AG08395 (cell line): ENCODE measurements at places on chromosomes 2 and 18.
A peak's percentile ranks its signal among the peaks of the same experiment; 100 is the strongest.

DNA sequence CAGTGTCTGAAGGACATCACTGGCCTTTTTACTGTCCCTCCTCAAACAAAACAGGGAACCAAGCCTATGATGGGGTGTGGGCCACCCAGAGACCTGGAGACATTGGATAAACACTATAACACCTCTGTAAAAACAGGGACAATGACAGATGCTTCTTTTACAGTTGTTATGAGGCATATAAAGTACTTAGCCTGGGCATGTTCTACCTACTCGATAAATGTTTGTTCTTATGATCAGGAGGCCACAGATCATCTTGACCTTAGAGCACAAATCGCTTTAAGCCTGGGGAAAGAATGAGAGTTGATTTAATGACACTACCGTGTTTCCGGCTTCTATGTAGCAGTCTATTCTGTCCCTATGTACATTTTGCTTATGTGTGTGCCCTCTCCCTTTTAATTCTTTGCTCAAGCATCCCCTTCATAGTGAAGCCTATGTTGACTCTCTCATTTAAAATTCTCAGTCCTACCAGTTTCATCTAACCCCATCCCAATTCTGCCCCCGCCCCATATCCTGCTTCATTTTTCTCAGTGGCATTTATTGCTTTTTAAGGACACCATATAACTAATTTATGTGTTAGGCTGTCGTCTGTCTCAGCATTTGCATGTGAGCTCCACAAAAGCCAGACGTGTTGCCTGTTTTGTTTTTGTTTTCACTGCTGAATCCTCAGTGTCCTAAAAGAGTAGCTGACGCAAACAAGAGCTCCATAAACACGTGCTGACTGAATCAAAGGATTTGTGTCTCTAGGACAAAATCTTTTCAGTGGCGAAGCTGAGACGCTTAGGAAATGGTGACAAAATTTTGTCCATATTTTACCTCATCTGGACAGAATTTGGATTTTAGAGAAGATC is 182.3 kb upstream of the ST6GAL2 start:
- no peak for DNase-seq

DNA sequence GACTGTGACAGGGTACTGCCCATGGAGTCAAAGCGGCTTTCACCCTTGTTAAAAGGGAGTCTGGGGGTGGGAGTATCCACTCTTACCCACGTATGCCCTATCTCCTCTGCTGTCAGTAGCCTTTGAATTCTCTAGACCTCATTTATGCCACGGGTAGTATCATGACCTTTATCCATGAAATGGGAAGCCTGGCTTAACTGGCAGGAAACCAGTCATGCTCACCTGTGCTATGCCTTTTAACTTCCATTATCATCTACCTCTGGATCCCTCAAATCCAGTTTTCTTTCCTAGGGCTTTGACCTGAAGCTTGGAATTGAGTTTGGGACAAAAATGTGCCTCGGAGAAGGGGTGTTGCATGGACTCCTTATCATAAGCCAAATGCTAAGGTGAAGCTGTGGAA is 30.0 kb downstream of the MYO3B start:
- no peak for DNase-seq

GRCh38 chr2:50885948-50886347 is 146.0 kb downstream of the NRXN1 start:
- no peak for DNase-seq

DNA sequence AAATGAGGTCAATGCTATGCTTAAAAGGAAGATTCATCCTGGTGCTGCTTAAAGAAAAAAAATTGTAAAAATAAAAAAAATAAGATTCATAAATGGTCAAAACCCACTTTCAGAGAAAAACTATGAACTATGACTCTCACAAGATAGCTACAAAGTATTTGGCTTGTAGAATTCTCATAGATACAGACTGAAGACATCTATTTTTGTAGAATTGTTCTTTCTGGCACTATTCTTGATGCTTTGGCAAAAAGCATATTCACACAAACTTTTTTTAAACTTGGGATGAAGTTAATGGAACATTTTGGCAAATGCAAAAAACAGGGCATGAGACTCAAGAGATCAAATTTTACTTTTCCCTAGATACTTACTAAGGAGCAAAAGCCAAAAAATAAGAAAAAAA is 12.5 kb upstream of the ANKRD29 start:
- no peak for DNase-seq

DNA sequence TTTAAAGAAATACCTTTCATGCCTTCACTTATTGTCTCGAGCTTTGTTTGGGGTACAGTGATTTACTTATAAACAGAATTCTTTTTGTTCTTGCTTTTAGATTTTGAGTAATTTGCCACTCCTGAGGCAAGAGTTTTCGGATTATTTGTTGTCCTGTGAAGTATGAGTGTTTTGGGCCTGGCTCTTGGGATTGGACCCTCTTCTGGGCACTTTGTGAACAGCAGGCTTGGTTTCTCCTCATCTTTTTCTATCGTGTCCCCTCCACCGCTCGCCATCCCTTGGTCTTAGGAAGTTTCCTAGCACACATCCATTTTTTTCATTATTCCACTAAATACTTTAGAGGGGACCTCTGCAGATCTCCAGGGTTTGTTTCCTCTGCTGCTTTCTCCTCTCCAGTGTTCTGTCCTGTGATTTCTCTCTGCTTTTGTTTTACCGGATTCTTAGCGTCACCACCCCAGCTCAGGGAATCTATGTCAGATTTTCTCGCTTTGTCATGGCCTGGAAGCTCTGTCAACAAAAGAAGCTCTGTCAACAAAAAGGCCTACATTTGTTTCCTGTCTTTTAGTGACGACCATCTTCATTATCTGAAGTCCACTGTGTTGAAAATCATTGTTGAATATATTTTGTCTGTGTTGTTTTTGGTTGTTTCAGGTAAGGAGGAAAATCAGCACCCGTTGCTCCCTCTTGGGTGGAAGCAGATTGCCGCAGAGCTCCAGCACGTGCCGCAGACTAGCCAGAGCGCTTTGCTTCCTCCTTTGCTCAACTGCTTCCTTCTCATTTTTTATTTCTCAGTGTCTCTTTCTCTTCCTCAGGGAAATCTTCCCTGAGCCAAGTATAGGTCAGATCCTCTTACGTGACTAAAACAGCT is 27.8 kb downstream of the ANKRD62 start:
- DNase-seq: no peak

GRCh38 chr2:196380098-196380497 is 208.7 kb upstream of the STK17B start:
- no peak for DNase-seq

DNA sequence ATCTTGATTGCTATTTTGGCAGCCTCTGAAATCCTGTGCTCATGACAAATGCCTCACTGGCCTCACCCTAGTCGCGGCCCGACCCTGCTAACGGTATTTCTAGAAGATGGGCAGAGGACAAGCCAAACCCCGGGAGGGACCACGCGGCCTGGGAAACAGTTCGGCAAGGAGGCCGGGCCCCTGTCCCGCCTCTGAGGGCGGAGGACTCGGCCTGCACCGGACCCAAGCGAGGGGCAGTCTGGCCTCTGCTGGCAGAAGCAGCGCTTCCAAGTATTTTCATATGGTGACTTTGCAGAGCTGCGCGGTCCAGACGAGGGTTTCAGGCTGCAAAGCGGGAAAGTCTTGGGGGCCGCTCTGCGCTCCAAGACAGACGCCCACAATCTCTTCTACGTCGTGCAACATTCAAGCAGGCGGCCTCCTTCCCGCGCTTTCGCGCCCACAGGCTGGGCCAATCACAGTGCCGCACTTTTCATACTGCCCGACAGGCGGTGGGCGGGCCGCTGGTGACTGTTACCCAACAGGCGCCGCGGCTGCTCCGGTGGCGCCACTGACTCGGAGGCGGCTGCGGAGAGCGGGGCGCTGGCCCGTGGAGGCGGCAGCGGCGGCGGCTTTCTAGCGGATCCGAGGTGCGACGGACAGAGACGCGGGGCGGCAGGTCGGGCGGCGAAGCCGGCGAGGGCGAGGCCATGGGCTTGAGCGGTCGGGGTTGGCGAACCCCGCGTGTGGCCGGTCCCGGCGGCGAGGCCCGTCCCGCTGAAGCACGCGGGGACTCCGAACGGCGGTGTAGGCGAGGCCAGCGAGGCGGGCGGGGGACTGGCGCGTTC is at the start of gene RBM44:
RBM44 (plus strand) TSS at position 544 of the 824 bp plus-strand sequence. CDS start 14,831 bp downstream, outside the sequence.
- DNase-seq: no peak

GRCh38 chr2:20223407-20224163 is 1.3 kb downstream of the SDC1 start:
- peak; percentile 60 for DNase-seq

DNA sequence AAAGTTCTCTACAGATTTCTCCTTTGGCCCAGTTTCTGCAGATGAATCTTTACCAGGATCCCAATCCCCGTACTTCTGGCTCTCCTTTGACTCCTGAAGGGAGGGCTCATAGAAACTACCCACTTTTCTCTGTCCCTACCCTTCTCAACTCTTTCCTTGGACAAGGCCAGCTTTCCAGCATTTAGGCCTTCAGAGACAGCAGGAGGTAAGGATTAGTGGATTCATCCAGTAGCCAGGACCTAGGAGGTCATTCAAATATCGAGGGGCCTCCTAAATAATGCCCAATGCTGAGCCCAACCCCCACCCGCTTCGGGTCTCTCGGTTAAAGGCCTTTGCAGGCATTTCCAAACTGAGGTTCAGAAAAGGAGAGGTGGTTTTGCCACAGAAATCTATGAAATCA is 4.8 kb upstream of the ZNF532 start:
- no peak for DNase-seq

GRCh38 chr2:60365556-60365955 is 187.9 kb downstream of the BCL11A start:
- DNase-seq: no peak

GRCh38 chr18:26293982-26294381 is 67.7 kb downstream of the TAF4B start:
- no peak for DNase-seq

DNA sequence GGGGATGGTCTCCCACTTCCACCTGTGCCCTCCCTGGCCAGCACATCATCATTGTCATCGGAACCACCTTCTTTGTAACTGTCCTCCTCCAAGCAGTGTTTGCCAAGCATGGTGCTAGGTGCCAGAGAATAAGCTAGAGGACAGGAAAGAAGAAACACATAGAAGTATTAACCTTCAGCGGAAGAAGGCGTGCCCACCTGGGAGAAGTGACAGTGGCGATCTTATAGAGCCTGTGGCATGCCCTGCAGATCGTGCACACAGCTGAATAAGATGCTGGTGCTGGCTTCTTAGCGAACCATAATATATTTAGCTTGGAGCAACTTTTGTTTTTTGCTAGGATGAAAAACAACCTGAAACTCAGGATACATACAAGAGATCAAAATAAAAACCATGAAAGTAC is 148.0 kb downstream of the FAM210A start:
- DNase-seq: no peak

- DNase-seq: peak; percentile 45
Measured at GRCh38 chr2:235270956-235271355, 222.9 kb upstream of the AGAP1 start.

DNA sequence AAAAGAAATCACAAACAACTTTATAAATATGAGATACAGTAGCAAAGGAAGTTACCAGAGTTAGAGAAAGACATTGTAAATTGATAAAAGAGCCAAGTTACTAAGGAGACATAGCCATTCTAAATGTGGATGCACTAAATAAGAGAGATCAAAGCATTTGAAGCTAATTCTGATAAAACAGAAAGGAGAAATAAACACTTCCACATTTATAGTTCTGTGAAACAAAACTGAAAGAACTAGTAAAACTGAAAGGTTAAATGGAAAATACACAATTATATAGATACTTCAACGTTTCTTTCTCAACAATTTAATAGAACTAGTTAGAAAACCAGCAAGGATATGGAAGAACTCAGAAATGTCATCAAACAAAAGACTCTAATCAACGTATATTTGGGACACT is 309.0 kb upstream of the CDH2 start:
- DNase-seq: no peak

DNA sequence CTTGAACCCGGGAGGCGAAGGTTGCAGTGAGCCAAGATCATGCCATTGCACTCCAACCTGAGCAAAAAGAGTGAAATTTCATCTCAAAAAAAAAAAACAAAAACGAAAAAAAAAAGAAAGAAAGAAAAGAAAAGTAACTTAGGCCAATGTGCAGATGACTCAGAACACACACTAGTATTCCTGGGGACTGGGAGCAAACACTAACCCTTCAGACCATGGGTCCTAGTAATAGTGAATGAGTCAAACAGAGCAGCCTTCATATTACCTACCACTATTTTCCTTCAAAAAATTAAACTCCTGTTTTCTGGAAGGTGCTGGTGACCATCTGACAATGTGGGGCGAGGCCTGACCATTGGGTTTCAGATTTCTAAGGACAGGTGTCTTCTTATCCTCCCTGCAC is 253.4 kb downstream of the PIEZO2 start:
- DNase-seq: no peak

DNA sequence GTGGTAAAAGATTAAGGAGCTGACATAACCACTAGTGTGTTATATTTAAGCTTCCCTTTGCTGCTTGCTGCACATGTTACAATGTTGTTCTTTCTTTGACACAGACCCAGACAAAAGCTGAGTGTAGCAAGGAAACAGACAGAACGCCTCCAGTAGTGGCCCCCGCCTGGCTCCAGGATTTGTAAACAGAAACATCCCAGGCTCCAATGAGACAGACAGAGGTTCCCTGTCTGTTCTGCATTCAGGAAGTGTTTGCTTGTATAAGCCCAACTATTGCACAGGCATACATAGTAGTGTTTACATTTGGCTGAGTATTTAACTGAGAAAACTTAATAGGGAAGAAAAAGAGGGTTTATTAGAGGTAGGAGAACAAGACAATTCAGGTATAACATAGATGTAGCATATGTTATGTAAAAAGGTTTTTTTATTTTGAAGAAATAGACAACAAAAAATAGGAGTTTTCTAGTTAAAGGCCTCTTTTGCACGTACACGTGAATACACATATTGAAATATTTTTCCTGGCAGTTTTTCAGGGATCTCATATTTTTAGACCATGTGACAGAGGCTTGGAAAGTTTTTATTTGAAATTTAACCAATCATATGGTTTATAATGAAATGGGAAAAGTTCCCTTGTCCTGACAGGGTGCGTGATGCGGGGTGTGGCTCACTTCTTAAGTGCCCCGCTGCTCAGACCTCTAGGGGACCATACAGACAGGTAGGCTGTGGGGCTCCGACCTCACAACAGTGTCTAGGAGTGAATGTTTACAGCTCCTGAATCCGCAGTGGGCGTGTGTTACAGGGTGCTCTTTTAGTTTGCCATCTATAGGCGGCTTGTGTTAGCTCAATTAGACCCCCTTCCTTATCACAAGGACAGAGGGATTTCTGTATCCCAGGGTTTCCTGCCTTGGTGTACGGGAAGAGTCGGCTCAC is 118.4 kb downstream of the BMPR2 start:
- peak; percentile 51 for DNase-seq
